Cerebellar nuclear complex (tissue), 1 donor: ENCODE measurements at places on chromosomes 3 and 15.

DNA sequence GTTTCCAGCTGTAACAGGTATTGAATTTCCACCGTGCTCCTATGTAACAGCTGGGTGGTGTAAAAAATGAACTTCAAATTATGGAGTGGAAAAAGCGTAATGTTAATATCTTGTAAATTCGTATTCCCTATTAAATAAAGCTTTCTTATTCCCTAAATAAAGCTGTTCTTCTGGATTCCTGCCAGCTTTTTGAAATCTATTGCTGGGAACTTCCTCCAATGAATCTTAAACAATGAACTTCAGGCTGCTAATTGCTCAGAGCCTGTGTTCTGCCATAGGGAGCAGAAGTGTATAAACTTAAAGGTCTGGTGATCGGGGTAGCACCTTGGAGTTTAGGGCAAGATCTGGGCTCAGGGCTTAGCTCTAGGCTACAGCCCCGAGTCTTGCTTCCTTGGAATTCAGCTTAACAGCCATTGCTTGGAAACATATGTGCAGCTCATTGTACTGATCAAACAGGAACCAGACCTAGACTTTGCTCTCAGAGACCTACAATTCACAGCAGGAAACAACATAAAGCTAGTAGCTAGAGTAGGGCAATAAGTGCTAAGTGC, 1.4 kb downstream of the ARL14 start:
- no peak for DNase-seq

DNA sequence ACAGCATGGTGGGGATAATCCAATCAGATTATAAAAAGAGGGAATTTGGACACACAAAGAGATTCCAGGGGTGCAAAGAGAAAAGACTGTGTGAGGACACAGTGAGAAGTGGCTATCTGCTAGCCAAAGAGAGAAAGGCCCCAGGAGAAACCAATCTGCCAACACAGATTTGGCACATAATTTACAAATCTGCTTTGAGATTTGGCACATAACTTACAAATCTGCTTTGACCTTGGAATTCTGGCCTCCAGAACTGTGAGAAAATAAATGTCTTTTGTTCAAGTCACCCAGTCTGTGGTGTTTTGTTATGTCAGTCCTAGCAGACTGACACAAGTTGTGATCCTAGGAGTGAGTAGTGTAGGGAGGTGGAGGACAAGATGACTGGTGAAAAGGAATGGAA, 3.5 kb upstream of the TM4SF18 start:
- DNase-seq = no peak

- DNase-seq = no peak
Measured at GRCh38 chr3:176119826-176120225, 1077.5 kb downstream of the TBL1XR1 start.

DNA sequence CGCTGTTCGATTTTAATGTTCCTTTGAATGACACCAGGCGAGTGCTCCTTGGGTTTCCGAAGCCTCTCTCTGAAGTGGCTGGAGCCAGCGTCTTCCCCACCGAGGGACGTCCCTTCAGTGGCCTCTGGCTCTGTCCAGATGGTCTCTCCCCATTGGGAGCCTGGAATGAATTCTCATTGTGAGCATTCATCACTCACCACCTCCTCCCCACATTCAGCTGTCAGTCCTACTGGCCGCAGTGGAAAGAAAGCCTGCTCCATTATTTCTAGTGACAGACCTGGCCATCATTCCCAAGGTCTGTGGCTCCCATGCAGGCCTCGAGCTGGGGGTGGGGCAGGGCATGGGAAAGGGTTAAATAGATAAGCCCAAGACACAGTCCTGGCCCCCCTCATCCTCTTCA, 35.2 kb downstream of the ZNF710 start:
- no peak for DNase-seq

DNA sequence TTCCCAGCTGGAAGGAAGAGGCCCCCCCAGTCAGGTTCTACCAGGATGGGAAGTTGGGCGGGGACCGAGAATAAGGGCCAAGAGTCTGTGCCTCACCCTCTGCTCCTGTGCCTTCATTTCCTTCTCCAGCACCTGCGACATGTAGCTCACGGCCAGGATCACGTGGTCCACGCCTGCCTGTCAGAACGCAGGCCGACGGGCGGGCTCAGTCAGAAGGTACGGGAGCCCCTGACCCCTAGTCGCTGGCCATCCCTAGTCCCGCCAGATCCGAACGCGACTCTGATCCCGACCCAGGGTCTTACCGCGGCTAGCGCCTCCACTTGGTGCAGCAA, 489 bp downstream of the GMPPB start:
- DNase-seq = no peak

GRCh38 chr3:61577760-61578159, 16.4 kb downstream of the PTPRG start:
- DNase-seq = no peak

DNA sequence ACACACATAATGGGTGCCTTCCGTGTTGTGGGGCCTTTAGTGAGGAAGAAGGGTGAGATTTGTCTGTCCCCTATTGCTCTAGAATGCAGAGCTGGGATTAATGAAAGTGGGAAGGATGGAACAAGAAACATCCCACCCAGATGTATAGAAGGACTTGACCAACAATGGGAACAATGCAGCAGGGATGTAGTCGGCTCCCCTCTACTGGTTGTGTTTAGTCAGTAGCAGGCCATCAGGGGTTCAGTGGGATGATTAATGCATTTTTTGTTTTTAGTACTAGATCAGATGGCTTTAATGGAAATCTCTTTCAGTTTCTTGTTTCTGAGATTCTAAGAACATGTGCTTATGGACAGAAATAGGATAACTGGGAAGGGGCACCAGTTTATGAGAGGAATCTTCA, 156.0 kb upstream of the ROPN1 start:
- DNase-seq = no peak

DNA sequence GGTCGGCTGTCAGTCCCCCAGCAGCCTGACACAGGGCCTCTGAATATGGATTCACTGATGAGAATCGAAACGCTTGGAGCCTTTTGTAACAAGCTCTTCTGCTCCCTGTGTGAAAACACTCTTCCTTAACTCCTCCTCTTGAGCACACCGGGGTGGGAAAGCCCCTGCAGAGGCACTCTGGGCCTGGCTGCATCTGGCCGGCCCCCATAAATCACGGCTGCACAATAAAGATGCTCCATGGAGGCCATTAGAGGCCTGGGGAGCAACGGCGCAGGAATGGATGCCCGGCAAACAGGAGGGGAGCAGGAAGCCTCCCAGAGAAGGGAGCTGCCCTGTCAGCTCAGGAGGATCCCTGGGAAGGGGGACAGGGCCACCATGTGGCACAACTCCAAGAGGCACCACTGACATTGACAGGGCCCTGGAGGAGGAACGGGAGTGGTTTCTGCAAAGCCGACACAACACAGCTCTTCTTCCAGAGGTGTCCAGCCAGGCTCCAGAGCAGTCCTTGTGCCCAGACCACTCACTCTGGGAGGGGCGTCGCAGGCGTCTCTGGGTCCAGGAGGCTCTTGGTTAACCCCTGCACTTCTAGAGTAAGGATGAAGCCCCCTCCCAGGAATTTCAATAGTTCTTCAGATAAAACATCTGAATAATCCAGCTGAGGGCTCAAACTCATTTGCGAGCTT, 509.3 kb upstream of the PPP2R3A start:
- DNase-seq = no peak

DNA sequence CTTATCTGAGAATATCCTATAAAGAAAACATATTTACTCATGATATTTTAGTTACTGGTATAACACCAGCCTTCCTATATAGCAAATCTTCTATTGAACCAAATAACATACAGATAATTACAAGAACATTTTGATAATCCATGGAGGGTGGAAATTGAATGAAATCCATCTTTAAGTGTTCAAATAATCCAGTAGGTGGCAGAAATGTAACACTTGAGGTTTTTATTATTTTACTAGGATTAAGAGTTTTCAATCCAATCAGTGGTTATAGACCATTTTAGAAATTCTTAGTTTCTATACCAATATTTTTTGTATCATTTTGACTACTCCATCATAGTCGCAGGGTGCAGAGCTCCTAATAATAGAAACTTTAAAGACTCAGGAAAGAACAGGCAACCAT, 101.9 kb upstream of the KCNH8 start:
- no peak for DNase-seq

- DNase-seq = no peak
Measured at GRCh38 chr3:182007441-182007840, 295.7 kb downstream of the SOX2 start.

- no peak for DNase-seq
Measured at GRCh38 chr3:175571096-175571495, 712.0 kb downstream of the NAALADL2 start.

GRCh38 chr15:25182736-25183445, 228.1 kb downstream of the SNRPN start:
- DNase-seq = no peak

GRCh38 chr3:119211193-119211592, 29.5 kb downstream of the B4GALT4 start:
- no peak for DNase-seq

DNA sequence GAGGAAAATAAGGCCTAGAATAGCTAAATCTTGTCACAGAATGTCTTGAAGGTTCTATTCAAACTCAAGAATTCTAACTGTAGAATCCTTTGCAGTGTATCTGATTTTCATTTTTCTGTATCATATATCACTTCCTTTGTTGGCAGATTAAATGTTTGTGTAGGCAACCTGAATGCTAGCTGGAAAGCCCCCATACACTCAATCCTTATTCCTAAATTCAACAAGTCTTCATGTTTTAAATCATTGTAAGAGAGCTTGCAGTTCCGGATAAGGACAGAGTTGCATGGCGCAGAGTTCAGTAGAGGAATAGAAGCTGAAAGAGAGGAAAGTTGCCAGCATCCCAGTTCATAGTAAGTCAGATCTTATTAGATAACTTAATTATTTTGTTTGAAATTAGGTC, 242.0 kb upstream of the SEMA6D start:
- no peak for DNase-seq

DNA sequence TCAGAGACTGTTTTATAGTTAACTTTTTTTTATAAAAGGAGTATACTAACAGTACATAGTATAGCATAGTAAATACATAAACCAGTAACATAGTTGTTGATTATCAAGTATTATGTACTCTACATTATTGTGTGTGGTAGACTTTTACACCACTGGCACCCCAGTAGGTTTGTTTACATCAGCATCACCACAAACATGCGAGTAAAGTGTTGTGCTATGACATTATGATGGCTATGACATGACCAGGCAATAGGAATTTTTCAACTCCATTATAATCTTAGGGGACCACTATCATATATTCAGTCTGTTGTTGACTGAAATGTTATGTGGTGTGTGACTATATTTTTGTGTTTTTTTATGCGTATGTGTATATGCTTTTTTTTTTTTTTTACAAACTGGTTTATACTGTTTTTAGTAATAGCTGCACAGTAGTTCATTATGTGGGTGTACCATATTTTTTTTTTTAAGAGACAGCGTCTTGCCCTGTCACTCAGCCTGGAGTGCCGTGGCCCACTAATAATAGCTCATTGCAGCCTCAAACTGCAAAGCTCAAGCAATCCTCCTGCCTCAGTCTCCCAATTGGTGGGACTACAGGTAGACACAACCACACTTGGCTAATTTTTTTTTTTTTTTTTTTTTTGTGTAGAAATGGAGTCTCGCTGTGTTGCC, 1.9 kb downstream of the CAPN7 start:
- no peak for DNase-seq

DNA sequence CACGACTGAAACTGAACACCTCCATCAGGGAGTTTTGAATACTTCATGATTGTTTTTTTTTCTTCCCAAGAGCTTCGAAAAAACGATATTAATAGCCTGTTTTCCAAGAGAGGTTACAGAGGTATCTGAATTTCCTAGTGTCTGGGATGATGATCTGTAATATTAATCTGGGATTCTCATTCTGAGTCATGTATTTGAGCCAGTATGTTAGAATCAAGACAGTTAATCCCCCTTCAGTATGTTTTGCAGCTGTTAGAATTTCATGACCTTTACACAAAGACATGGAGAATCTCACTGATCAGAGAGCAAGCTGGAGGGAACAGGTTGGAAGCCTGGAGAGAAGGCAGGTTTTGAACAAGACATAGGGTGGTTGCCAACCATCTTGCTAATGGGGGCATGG, 234.5 kb upstream of the GAP43 start:
- no peak for DNase-seq

DNA sequence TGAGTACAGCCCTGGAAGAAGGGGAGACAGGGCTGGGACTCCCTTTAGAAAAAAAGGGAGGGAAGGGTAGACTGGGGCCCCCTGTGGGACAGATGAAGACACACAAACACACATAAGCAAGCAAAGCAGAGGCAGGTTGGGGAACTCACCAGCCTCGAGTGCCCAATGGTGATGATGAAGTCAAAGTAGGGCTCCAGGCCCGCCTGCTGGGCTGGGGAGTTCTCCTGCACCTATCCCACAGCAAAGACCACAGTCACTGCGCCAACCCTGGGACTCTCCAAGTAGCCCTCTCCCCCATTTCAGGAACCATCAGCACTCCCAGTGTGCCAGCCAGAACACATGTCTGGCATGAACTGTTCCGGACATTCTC, 4.1 kb downstream of the GORASP1 start:
- DNase-seq = no peak

GRCh38 chr15:25250906-25251622, 187.8 kb downstream of the UBE3A start:
- DNase-seq = no peak

- DNase-seq = no peak
Measured at GRCh38 chr15:51874751-51875644, 45.5 kb downstream of the TMOD3 start.

- no peak for DNase-seq
Measured at GRCh38 chr3:178001670-178002101, 534.5 kb upstream of the KCNMB2 start.

- no peak for DNase-seq
Measured at GRCh38 chr3:46484388-46484787, 13.4 kb upstream of the RTP3 start.

DNA sequence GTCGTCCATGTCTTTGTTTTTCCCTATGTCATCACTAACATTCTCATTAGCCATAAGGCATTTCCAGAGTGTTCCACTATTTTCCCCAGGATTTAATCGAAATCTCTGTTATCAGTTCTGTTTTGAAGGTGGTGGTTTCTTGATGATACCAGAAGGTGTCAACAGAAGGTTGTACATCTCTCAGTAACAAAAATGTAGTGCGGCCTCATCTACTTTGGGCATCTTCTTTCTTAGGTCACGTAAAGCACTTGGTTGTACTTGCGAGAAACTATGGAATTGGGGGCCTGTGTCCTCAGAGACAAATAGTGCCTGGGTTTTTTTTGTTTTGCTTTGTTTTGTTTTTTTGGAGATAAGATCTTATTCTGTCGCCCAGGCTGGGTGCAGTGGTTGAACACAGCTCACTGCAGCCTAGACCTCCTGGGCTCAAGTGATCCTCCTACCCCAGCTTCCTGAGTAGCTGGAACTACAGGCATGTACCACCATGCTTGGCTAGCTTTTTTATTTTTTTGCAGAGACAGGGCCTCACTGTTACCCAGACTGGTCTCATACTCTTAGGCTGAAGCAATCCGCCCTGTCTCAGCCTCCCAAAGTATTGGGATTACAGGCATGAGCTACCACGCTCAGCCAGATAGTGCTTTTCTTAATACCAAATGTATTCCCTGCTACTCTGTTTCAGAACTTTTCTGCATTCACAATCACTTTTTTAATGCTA, 61.2 kb upstream of the FURIN start:
- no peak for DNase-seq

GRCh38 chr3:37545479-37545878, 316.2 kb upstream of the CTDSPL start:
- no peak for DNase-seq

GRCh38 chr3:56291244-56291680, 177.0 kb downstream of the ERC2 start:
- no peak for DNase-seq

- DNase-seq = no peak
Measured at GRCh38 chr3:49028298-49028672, 913 bp downstream of the IMPDH2 start.
